NCI-H1694 treated with DMSO at 0.1 percent for 48 hours (cell line): ENCODE measurements at places on chromosomes 12 and 14.

DNA sequence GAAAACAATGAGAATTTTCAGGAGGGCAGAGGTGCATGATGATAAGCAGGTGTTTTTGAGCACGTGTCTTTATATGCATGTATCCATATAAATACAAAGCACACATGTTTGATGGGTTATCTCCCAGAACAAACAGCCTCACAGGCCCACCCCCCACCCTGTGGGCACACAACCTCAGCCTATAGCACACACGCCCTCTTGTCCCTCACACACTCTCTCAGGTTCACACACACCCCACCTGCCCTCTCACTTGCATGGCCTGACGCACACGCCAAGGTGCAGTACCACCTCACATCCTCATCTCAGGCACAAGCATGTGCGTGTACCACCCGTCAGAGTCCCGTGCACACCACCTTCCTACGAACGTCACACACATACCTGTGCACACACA, 8.6 kb upstream of the KRT8 start:
- no peak for DNase-seq

DNA sequence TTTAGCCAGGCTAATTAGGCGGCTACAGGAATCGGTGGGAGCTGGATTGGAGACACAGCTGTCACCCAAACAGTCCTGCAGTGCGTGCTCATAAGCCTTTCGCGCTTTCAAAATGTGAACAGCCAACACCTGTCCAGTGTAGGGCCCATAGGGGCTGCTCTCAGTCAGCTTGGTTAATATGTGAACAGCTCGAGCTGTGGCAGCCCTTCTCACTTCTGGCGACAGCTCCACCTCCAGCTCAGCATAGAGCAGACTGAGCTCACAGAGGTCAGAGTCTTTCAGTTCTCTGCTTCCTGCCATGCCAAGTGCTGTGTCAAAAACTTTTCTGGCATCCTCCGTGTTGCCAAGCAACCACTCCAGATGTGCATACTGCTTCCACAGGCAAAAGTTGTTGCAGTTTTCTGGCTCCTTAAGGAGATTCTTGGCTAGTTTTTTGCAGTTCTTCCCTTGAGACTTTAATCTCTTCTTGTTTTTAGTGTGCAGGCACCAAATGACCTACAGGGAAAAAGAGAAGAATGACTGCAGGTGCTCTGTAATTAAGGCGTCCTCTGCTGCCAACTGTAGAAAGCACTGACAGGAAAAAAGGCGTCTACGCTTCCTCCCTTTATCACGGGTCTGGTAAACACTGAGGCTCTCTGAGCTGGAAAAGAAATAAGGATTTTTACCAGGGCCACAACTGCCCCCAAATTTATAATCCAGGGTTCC, 32.5 kb downstream of the PSMC1 start:
- DNase-seq, result peak; percentile 80

GRCh38 chr14:90103808-90104207, 42.0 kb downstream of the KCNK13 start:
- no peak for DNase-seq

GRCh38 chr14:91237219-91237618, 7.3 kb downstream of the GPR68 start:
- DNase-seq, result no peak

- DNase-seq, result peak; percentile 37
Observed at GRCh38 chr14:73146111-73146510, 9.8 kb downstream of the PSEN1 start.

- DNase-seq, result no peak
Observed at GRCh38 chr12:86911973-86912372, 655.8 kb upstream of the MGAT4C start.

- no peak for DNase-seq
Observed at GRCh38 chr12:128190614-128191013, 76.4 kb upstream of the TMEM132C start.

DNA sequence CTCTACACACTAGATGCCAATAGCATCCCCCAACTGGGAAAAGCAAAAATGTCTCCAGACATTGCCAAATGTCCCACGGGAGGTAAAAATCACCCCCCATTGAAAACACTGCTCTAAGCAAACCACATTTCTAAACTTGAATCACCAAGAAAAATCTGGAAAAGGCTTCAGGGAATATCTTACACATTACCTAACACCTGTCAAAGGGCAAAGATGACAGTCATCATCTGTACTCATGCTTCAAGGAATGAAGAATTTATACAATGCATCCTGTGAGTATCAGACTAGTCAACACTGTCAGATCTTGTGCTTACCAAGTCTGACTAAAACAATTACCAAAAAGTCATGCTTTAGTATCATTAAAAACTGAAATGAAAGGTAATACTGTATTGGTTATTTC, 161.6 kb upstream of the SOX5 start:
- no peak for DNase-seq

- DNase-seq, result no peak
Observed at GRCh38 chr12:106188256-106188655, 49.5 kb upstream of the NUAK1 start.

DNA sequence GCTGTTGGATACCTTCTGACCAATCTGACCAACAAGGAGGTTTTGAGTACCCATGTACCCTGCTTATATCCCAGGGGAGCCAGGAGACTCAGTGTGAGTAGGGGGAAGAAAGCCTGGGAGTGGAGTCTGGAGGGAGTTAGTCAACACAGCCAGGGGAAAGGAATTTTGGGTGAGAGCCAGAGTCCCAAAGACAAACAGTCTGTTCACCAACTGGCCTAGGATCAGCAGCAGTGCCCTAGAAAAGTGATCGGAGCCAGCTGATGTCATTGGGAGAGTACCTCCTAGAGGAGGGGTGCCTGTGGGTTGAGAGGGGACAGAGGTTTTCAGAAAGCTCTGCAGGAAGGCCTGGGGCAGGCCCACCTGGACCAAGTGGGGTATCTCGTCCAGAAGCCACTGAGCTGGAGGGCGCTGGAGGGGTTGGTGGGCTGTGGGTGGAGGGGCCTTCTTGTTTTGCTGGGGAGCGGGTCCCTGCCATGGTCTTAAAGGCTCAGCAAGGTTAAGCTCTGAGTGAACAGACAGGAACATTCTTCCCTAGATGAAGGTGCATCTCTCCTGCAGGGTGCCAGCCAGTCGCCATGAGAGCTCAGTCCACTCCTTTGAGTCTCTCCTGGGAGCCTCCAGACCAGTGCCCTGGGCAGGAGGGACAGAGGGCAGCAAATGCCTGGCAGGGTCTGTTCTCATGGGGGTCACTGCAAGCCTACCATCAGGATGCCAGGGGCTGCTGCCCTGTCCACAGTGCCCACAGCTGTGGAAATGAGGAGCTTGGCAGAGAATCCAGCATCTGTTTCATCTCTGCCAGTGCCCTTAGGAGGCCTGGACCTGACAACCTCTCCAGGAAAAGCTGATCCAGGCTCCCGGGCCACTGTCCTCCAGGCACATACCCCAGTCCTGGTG, 63.6 kb downstream of the CHGA start:
- peak; percentile 99 for DNase-seq
